ENCODE measurements at places on chromosomes 12 and 14.
A peak's percentile ranks its signal among the peaks of the same experiment; 100 is the strongest.

DNA sequence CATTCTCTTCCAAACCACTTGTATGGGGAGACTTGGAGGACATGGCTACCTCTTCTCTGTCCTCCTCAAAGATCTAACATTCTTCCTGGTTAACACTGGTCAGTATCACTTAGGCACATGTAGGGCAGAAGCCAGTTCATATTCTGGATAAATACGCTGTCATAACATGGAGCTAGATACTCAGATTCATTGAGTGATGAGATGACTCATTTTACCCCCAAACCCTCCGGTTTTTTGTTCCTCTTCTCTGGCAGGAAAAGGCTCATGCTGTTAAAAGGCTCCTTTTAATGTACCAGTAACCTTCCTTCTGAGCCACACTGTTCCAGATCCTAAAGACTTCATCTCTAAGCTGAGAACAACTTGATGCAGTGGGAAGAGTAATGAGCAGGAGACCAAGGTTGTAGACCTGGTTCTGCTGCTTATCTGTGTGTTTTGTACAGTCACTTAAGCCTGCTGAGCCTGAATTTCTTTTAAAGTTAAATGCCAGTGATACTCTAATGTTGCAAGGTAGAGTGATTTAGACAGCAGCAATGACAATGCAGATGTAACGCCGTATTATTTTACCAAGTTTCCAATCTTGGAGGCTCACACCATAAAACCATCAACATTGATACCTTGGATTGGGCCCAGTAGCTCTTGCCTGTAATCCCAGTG is 57.3 kb upstream of the ELK3 start:
- DNase-seq: no peak

- no peak for DNase-seq
These were observed 25.3 kb upstream of the EVL start for GRCh38 chr14:100039903-100040302.

DNA sequence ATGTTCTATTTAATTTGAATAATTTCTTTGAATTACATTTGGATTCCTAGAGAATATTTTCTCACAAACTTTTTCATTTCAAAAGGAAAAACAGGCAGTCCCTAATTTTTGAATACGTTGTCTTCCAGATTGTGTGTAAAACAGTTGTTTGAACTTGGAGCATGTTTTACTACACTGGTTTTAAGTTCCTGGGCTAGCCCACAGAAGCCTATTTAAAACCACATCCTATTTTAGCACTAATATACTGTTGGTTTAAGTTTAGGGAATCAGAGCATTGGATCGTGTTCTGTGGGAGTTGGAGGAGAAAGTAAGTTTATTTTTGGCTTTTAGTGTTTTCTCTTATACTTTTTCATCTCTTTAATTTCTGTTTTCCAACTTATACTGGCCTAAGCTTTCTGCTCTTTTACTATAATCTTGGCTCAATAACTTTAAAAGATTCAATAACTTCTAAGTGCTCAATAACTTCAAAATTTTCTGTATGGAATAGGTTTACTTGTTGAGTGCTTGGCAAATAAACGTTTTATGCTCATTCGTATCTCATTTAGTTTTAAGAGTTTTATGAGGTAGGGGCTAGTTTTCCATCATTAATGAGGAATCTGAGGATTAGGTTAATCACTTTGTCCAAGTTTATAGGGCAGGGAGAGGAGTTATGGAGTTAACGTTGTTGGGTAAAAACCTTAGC is 14.9 kb downstream of the LEMD3 start:
- no peak for DNase-seq

DNA sequence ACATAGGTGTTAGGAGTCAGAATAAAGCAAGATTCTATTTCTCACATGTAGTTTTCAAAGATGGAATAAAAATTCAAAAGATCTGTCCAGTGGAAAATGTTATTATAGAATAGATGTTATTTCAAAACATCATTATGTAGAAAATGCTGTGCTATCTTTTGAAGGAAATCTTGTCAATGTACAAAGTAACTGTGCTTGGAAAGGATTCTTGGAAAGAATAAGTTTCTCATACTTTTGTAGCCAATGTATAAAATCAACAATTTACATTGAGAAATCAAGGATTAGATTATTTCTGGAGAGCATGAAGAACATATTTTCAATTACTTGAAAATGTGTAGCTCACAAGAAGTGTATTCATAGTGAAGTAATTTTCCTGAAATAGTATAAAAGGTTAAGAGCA is 532.5 kb upstream of the MGAT4C start:
- no peak for DNase-seq

DNA sequence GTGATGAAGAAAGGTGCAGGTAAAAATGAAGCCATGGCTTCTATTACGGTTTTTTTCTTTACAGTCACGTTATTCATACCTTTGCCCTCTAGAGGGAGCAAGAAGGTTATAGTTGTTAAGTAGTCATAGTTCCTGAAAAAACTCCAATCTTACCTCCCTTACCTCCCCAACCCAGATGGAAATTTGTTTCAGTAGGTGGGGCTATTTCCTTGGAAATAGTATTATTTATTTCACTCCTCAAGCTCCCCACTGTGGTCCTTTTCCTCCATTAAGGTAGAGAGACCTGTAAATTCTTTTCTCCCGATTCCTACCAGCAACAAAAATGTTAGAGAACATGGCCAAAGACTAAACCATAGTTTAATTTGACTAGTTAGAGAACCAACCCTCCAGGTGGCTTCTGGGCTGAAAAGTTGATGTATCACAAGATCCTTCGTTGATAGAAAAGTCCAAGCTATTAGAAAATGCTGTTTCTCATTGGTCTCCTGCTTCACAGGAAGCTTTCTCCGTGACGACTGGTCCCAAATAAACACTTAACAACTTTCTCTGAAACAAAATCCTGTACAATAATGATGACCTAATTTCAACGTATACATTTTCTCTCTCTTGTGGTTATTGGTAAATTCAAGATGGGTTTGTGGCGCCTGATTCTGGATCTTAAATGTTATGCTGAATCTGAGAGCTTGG is 43.5 kb downstream of the TMX1 start:
- no peak for DNase-seq

DNA sequence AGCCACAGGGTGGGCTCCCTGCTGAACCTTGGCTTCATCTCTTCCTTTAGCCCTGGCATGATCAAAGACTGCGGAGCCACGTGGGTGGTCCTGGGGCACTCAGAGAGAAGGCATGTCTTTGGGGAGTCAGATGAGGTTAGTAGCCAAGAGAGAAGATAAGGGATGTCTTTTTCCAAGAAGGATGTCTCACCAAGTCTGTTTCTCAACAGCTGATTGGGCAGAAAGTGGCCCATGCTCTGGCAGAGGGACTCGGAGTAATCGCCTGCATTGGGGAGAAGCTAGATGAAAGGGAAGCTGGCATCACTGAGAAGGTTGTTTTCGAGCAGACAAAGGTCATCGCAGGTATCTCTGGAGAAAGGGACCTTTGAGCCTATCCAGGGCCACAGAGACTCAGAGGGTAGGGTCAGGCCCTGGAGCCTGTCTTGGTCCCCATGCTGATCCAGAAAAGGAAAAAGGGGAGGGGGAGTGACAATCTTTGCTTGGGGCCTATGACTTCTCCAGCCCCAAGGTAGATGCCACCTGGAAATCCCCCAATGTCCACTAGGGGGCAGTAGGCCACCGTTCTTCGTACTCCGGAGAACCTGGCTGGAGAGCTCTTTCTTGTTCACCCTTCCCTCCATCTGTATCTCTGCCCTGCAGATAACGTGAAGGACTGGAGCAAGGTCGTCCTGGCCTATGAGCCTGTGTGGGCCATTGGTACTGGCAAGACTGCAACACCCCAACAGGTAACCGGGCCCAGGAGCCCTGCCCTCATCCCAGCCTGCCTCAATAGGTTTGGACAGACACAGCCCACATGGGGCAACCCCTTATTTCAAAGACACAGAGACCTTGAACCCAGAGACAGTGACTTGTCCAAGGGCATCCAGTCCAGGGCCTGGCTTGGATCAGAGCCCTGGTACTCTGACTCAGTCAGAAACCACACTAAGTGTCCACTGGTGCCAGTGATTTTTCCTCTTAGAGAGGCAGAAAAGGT is 2.0 kb downstream of the TPI1 start:
- peak; percentile 48 for DNase-seq

DNA sequence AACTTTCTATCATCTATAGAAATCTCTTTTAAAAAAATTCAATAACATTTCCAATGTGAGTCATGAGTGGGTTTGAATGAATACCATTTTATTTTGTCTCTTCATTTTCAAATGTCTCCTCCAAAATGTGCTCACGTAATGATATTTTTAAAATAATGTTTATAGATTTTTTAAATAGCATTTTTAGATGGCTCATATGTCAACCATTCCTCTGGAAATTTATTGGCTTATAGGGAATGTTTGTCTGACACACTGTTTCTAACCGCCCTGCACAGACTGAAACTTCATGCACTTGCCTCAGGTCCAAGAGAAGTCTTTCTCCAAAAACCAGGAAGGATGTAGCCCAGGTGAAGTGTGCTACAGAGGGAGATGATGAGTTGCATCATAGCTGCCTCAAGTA is 88.8 kb upstream of the PLEKHG7 start:
- no peak for DNase-seq

DNA sequence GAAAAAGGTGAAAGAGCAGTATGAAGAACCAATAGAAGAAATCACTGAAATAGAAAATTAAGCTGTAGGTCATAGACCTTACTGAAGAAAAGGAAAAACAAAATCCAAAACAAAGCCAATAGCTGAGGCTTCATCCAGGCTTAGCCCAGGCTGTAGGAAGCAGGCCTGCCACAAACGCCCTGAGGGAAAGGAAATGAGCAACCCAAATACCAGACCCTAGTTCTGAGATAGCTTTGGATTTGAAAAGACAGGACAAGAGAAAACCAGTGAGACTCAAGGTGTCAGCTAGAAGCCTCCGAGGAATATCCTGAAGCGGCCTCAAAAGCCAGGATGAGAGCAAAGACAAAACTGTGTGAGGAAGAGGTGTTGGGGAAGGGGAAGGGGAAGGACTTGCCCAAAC is 79.2 kb downstream of the FERMT2 start:
- no peak for DNase-seq

DNA sequence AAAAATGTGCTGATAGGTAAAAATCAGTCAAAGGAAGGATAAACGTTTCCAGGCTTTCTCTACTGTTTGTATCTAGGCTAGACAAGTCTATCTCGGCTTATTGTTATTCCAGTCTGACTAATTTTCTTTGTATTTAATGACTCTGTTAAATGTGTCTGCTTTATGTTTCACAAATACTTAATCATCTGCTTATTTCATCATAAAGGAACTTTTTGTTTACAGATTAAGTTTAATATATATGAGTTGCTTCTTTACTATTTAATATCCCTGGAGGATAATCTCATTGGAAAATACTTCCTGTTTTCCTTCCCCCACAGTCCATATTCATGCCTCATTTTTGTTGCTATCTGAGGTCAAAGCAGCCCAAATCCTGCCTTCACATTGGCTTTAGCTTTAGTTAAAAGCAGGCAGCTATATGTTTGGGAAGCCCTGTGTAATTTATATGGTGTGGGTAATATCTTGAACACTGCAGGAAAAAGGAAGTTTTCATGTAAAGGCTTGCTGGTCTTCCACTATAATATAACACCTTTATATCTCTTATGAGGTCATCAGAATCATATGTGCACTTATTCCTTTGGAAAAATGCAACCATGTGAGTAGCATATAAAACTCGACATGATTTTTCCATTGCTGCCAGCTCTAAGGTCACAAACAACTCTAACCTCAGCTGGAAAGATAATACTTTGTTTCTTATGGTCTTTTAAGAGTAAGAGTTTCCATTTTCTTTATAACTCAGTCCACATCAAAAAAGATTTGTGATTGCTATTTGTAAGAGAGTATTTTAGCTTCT is 76.8 kb downstream of the ALX1 start:
- DNase-seq: no peak

DNA sequence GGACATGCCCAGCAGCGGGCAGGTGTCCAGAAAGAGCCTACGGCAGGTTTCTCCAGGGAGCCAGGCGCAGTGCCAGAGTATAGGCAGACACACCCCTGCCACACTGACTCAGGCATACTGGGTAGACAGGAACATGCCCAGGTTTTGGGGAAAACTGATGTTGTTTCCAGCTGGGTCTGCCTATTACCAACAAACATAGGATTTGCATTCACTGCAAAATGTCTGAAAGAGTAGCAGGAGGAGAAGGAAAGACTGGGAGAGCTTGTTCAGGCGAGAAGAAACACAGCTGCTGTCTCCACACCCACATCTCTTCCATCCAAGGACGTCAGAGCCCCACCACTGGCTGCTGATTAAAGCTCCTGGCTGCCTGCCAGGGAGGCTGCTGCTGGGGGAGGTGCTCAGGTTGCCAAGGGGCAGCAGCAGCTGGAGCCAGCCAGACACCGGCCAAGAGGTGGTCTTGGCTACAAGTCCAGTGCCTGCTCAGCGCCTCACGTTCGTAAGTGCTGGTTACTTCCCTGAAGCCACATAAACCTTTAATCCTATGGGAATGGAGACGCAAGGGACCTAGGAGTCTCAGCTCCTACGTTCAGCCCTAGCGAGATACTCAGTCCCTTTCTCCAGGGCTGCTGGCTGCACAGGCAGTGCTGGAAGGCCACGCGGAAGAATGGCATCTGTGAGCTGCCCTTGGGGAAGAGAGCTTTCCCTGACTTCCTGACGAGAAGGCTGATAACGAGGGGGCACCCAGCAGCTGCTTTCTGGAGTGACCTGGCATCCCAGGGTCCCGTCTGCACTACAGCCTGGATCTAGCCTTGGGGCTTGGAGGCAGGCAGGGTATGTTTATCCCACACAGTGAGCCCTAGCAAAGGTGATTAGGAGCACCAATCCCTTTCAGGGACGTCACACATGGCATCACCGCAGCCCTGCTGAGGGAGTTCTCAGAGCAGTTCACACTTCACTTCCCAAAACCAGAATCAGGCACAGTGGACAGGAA is 58.1 kb downstream of the PLEKHG3 start:
- DNase-seq: no peak

DNA sequence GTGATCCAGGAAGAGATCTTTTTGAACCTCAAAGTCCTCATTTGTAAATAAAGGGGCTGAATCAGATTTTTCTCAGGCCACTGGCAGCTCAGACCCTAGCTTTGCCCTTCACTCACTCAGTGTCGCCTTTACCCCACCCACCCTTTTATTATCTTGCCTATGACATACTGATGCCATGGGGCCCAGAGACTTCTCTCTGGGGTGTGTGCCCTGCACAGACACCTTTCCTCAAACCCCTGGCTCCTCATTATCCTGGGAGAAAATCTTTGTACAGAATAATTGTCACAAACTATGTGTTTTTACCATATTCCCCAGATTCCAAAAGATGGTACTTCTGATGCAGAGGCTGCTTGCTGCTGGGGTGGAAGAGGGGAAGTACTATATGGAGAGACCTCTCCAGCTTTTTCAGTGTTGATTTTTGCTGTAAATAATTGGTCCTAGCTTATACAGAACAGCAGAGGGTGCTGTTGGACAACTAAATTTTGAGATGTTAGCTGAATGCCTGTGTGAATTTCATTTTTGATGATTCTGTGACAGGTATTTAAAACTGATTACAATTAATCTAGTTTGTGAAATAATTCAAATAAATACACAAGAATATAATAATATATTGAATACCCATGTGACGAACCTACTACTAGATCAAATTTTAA is 53.9 kb upstream of the DCD start:
- DNase-seq: no peak

- no peak for DNase-seq
These were observed 816 bp upstream of the GDF11 start for GRCh38 chr12:55741931-55742680.

- DNase-seq: no peak
These were observed 9.2 kb downstream of the ARHGAP9 start for GRCh38 chr12:57470286-57470969.
